Kidney tubule cell (primary cell): ENCODE measurements at places on chromosomes 4 and X.

GRCh38 chr4:680928-681645 is 6.7 kb downstream of the MYL5 start:
- peak; percentile 44 for DNase-seq

GRCh38 chr4:128386761-128387599 is 99.4 kb upstream of the PGRMC2 start:
- DNase-seq = peak; percentile 99

DNA sequence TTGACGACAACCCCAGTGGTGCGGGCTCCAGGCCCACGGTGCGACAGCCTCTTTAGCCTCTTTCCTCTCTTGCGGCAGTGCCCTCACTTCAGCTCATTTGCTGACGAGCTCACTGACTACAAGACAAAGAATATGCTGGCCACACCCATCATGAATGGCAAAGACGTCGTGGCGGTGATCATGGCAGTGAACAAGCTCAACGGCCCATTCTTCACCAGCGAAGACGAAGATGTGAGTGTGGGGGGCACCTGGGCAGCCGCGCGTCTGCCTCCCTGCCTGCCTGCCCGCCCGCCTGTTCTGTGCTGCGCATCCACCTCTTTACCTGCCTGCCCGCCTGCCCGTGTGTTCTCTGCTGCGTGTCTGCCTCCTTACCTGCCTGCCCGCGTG is 9.2 kb downstream of the PDE6B start:
- no peak for DNase-seq

- DNase-seq = peak; percentile 31
Measured at GRCh38 chrX:153601511-153602110, 2.7 kb upstream of the CCNQ start.

GRCh38 chrX:101803451-101803850 is 128.4 kb downstream of the ZMAT1 start:
- DNase-seq = peak; percentile 7

- no peak for DNase-seq
Measured at GRCh38 chrX:107596651-107597050, 31.7 kb upstream of the PRPS1 start.

DNA sequence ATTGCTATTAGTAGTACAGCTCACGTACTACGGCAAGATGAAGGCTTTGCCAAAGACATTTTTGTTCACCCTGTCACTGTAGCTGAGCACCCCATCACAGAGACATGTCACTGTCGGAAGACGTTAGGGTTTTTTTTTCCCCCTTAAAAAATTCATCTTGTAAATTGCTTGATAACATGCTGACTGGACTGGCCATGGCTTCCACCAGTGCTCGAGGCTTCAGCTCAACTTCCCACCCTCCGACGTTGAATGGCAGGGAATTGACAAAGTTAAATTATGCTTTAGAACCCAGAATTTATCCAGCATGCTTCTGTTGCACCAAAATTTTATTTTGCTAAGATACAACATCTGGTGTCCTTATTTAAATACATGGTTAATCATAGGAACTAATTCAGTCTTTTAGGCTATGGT is 707 bp upstream of the OTUD4 start:
- DNase-seq = no peak

DNA sequence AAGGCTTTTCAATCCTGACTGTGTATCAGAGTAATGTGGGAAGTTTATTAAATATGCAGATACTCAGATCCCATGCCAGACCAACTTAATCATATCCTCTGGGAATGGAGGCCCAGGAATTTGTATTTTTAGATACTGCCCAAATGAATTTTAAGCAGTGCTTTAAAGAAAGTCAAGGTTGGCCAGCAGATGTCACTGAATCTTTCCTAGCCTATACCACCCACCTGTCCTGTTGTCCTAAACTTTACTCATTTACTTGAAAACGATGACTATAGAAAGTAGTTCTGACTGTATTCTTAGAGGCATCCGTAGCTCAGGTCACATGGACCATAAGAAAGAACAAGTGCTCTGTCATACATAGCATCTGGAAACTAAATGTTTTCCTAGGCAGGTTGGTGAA is 79.9 kb downstream of the AMOT start:
- peak; percentile 62 for DNase-seq

GRCh38 chr4:152417673-152418072 is 118.2 kb downstream of the FBXW7 start:
- no peak for DNase-seq

- peak; percentile 59 for DNase-seq
Measured at GRCh38 chrX:51336584-51336983, 4.0 kb downstream of the NUDT10 start.

GRCh38 chr4:107896158-107896645 is 35.1 kb upstream of the CYP2U1 start:
- DNase-seq = peak; percentile 99

DNA sequence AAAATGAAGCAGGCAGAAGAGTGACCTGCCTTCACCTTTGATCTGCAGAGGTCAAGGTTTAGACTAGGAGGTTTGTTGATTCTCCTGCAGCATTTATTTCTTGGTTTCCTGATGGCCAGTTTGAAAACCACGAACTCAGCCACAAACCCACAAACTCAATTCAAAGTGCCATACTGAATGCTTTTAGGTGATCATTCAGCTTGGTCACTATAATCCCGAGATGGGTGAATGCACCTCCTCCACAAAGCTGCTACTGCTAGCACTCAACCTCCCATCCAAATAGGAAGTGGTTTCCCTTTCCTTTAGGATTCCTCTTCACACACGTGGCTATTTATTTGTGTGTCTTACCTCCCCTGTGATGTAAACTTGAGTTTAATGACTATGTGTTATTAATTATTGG is 225.2 kb downstream of the MID1 start:
- DNase-seq = peak; percentile 42

- DNase-seq = no peak
Measured at GRCh38 chr4:139624441-139625092, 41.1 kb upstream of the MGST2 start.

DNA sequence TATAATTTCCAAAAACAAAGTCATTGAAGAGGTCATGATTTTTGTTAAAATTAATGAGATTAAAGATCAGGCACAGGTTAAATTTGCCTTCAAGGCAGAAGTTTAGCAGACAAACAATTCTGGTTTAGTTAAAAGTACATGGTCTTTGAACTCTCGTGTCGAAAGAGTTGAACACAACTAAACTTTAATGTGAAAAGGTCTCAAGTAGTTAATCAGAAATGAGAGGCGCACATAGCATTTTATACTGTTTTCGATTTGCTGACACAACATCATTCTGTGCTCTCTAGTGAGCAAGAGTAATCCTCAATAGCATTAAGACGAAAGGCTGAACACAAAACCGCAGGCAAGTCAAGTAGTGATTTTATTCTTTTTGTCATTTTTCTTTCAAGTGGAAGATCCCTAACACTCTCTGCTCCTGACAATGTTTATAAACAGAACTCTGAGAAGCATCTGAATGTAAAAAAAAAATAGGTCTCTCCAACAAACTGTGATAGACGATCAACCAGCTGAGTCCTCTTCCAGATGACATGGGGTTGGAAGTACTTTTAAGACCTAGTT is 49.8 kb downstream of the SH3RF1 start:
- peak; percentile 41 for DNase-seq

DNA sequence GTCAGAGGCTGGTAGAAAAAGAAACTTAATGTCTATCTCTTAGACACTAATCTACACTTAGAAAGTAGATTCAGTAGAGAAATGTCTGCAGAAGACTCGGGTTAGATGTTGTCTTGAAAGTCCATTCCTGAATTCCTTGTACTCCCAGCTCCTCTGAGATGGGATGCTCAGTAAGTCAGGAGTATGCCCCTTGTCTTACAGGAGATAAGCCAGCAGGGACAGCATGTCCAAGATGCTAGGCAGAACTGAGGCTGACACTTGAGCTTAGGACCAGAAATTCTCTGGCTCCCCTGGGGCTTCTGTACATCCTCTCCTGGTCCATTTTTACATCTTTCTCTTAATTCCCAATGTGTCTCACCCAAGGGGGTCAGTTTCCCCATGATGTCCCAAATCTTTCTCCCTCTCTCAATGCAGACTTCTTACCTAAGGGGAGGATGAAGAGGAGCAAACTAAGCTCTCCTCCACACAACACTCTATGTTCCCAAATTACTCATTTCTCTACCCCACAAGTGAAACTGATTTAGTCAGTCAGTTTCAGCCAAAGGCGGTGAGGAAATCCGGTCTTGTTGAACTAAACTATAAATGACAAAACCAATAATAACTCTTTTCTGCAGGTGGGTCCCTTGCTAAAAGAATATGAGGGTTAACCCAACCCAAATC is 558.2 kb upstream of the DIPK2B start:
- peak; percentile 41 for DNase-seq

GRCh38 chr4:94931626-94932025 is 173.9 kb downstream of the BMPR1B start:
- no peak for DNase-seq

GRCh38 chrX:41542135-41542534 is 95.0 kb downstream of the NYX start:
- DNase-seq = no peak

- peak; percentile 13 for DNase-seq
Measured at GRCh38 chr4:152247271-152247975, 288.5 kb downstream of the FBXW7 start.

- DNase-seq = no peak
Measured at GRCh38 chrX:27884654-27885053, 76.9 kb downstream of the MAGEB10 start.

DNA sequence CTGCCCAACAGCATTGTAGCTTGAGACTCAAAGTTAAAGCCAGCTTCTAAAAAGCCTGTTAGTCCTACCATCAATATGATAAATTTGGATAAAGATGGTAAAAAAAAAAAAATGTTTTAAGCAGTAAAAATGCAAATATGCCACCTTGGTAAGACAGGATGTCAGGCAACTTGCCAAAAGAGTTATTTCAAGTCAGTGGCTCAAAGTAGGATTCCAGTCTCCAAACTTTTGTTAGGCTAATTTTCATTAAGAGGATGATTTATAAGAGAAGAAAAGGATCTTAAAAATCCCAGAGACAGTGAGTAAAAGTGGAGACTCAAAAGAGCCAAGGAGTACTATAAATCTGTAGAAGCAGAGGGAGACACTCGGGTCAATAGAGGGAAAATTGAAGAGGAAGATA is 47.5 kb downstream of the GASK1B start:
- no peak for DNase-seq

DNA sequence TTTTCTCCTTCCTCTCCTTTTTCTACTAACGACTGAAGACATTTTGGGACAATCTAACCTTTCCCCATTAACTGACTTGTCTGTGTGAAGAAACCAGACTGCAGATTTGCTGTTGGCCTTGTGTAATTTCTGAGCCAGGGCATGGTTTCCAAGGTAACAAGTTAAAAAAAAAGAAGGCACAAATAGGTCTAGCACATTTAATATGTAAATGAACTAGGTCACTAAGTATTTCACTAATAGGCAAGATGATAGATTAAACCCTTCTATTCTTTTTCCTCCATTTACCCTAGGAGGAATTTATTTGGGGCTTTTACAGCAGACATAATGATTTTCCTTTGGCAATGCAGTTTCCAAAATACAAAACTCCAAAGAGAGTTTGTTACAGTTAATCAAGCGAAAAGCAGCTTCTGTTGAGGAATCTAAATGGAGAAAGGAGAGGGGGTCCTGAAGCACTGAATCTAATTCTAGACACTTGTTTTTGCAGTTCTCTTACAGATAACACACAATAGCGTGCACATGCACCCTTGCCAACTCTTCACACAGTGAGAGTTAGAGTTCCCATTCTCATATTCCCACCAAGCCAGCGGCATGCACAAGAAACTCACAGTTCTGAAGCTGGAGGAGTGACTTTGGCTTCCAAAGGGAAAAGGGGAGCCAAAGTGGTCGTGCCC is 72.0 kb downstream of the TSPAN5 start:
- no peak for DNase-seq

DNA sequence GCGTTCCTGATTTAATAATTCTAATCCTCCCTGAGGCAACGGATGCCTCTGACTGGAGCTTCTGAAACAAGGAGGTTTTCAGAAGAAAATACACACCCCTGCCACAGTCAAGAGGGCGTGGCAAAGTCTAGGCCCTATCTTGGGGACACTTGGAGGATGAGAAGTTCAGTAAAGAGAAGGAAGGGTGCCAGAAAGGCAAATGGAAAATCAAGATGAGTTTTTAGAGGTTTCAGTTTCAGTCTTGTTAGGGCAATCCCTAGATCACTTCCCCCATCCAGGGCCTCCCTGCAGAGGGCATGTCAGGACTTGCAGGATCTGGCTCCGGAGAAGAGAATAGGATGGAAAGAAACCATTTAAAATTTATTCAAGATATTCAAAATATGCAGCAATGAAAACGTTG is 28.5 kb upstream of the FGF2 start:
- DNase-seq = peak; percentile 83

DNA sequence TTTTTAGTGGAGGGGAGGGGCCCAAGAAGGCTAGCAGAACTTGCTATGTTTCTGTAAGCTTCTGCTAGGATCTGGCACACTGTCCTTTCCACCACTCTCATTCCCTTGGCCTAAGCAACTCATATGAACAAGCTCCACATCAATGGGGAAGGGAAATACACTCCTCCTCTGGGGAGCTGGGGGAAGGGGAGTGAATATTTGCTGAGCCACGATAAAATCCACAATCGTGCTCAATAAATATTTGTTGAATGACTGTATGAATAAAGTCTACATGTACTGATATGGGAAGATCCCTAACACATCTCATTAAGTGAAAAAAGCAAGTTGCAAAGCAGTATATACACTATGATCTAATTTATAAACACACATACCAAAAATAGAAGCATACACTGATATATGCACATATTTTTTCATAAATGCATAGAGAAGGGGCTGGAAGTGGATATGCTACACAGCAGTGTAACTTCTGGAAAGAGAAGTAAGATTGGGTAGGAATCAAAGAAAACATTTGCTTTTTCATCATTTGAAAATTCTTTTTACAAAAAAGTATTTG is 95.8 kb upstream of the EFHC2 start:
- DNase-seq = no peak

GRCh38 chrX:56233682-56234081 is 1.5 kb downstream of the KLF8 start:
- peak; percentile 81 for DNase-seq

GRCh38 chr4:79334783-79335182 is 8.9 kb upstream of the NAA11 start:
- DNase-seq = no peak

DNA sequence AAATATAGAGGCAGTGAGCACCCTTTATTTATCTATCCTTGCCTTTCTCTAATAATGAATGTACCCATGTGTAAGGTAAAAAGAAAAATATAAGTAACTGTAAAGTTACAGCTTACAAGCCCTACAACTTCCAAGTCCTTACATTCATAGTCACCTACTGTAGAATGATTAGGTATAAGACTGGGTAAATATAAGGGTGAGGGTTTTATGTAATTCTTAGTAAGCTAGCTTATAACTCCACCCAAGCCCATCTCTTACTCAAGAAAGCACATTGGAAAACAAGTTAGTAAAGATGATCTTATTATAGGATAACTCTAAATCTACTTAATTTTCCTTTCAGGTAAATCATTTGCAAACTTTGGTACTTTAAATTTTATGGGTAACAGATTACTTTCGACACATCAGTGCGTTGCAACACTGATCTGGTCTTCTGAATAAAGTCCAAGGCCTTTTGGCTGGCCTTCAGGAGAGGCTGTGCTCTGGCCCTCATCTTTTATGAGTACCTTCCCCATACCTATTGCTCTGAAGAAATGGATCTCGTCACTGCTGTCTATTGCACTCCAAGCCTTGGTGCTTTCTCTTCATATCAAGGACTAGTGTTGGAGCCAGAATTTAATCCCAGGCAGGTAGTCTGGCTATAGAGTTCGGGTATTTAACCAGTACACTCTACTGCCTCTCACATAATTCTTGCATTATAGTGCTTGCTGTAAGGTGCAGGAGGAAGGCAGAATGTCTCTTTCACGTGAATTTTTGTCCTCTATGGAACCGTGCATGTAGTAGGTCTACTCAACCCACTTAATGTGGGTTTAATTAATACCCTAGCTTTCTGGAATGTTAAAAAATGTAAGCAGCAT is 443.6 kb upstream of the AR start:
- peak; percentile 1 for DNase-seq

- no peak for DNase-seq
Measured at GRCh38 chr4:3426465-3427133, 15.2 kb upstream of the HGFAC start.
